ENCODE measurements at places on chromosomes 5 and 9.

DNA sequence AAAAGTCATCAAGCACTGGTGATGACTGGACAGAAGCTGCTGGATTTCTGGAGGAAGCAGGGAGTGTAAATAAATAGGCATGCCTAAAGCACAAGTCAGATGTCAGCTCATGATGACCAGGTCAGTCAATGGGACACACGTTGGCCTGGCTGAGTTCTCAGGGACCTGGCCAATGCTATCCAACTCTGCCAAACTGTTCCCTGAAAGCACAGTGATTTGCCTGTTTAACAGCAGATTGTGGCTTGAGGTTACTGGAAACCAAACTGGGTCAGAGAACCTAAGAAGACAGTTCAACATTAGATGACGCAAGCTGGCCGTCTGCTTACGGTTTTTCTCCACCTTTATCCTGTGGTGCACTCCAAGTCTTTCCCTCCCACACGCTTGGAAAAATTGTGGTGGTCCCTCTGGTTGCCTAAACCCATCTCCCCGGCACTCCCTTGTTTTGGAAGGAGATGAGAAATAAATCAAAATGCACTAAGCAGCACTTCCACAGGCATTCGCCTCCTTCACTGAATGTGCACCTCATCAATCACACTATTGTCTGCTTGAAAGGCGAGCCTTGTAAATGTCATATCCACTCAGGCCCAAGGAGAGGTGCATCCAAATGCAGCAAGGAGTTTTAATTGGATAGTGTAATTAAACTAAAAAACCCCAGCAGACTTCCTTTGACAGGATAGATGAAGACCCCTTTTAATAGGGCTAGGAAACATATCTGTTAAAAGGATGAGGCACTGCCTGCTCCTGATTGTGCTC is 199.4 kb downstream of the GAPVD1 start:
- DNase-seq, result no peak

GRCh38 chr5:16552666-16553343 is 64.0 kb downstream of the RETREG1 start:
- peak; percentile 43 for DNase-seq

DNA sequence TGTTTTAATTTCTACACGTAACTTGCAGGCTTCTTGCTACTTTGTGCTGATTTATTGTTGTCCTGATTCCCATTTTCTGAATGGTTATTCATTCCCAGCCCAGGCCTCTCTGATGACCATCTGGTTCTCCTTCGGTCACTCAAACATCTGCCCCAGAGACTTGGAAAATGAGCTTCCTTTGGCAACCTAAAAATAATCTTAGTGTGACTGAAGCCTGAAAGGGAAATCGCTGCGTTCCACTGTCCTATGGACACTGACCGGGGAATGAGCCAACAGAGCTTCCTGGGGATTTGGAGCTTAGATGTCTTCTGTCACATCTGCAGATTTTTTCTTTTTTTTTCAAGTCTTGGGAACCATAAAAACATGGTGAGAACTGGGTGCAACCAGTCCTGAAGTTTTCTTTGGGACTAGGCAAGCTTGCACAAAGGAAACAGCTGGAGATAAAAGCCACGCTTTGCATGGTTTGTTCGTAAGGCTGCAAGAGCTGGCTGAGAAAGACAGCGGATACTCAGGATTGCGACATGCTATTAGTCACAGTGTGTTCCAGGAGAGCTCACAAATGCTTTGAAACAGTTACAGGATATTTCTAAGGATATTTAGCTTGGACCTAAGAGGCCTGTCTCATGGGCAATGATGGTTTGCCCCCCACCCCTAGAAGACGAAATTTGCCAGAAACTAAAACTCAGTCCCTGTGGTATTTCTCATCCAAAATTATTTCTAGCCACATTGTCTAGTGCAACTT is 146.2 kb downstream of the GOLPH3 start:
- no peak for DNase-seq

- DNase-seq, result no peak
Measured at GRCh38 chr5:19886123-19886917, 101.7 kb downstream of the CDH18 start.

DNA sequence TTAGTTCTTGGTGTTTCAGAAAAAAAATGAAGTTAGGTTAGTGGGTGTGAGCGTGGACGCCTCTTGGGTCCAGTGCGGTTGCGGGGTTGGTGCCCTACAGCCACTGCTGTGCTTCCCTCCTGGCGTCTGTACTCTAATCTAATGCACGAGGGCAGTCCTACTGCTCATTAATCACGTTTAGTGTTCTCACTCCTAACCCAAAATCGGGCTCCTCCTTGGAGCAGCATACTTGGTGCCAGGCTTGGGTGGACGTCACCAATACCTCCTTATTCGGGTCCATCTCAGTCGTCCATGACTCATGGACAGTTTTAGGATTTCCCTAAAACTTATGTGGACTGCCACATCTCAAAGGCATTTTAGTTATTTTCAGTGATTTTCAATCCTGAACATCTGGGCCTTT is 41.6 kb downstream of the TRIO start:
- DNase-seq, result no peak

DNA sequence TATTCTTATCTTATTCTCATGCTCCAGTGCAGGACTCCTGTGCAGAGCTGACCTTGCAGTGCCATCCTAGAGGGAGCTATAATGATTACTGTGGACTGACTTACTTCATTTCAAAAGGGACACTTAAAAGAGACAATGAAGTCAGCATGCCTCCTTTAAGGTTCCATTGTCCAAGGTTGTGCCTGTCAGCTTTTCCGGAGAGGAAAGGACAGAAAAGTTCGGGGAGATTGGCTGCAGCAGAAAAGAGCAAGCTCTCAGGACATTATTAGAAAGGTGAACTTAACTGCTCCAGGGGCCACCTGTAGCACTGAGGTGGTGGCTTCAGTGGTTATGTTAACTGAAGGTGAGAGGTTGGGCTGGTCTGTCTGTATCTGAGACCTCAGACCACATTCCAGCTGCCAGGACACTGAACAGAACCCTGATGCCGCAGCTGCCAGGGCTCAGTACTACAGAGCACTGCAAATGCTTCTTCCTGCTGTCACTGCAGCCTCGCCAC is 112.9 kb downstream of the ST8SIA4 start:
- DNase-seq, result no peak

GRCh38 chr9:133610845-133611244 is 1.7 kb upstream of the FAM163B start:
- no peak for DNase-seq

DNA sequence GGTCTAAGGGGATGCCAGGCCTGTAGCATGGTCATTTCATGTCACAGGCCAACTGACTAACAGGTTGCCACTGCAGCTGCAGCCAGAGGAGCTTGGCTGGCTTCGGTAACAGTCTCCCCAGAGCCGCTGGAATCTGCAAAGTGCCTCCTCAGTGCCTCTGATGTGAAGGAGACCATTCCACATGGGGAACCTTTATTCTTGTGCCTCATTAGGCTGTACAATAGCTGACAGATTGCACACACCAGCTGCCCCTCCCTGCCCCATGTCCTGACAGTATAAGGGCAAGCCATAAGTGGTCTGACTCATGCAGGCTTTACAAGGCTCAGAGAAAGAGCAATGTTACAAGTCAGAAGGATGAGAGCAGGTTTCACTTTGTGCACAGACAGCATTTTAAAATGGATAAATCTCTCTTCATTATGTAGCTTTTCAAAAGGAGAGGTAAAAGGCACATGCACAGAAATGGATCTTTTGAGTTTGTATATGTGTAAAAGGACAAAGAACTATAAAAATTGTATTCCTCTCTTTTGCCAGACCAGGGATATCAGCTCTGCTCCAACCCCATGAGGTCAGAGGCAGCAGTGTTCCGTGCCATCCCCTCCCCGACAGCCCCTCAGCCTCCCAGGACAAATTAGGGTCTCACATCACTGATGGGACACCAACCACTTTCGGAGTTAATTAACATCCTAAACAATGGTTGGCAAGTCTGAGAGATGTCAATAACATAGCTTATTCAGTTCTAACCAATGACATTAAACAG is 467.8 kb downstream of the TMEM232 start:
- DNase-seq, result no peak

DNA sequence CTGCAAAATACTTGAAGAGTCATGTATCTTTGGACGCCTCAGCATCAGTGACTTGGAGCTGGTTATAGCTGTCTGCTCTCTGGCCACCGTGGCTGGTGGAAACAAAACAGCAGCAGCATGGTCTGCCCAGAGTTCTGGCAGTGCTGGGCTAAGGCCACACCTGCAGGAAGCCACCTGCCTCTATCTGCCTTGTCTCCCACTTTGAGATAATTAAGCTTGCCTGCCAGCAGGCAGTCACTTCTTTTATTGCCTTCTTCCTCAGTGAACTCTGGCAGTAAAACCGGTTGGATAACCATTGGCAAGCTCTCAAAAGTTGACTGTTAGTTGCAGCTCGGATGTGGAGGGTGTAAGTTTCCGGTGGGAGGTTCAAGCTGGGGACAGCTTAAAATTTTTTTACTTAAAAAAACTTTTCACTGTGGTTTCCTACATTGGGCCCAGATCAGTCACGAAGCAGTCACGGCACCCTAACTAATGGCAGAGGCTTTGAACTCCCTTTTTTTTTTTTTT is 4.9 kb downstream of the SMIM3 start:
- DNase-seq, result peak; percentile 12

DNA sequence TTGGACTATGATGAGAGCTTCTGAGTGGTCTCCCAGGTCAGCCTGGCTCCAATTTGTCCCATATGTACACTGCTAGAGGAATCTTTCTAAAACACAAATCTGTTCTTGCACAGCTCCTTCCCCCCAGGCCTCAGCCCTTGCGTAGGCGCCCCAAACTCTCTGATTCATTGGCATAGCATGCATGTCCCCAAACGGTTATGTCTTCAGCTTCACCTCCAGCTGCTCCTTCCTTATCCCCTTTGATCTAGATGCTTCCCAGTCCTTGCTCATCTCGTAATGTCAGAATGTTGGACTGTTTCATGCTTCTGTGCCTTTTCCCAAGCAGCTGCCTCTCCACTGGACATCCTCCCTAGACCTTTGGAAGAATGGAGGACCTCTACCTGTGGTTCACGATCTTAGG is 60.1 kb upstream of the BASP1 start:
- DNase-seq, result no peak

DNA sequence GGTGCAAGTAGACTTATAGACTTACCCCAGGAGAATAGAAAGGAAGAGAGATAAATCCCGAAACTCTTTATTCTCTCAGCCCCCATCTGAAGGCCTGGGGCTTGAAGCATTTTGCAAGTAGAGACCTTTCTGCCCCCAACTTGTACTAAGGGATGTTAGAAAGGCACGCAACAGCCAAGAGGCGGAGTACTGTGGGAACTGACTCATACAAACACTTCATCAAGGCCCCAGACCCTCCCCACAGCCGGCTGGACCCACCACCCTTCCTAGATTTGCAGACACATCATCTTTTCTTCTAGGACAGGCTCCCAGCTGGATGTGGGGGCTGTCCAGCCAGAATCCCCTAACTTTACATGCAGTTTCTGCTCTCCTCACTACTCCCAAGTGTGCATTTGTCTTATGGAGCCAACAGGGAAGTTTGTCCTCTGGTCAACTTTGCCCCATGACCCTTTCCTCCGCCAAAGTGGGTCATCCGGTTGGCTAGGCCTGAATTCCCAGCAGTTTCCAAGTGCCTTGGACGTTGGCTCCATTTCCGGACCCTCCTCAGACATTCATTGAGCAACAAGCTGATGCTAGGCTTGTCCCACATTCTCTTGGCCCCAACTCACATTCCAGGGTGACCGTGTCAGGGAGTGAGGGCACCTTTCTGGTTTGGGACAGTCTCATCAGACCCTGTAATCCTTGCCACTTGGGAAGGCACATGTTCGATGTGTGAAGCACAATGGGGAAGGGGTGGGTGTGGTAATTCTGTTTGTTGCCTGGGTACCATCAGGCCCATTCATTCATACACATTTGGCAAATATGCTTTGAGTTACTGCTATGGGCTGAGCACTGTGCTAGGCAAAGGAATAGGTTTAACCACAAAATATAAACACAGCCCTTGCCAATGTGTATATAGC is 64.6 kb downstream of the ABLIM3 start:
- no peak for DNase-seq

DNA sequence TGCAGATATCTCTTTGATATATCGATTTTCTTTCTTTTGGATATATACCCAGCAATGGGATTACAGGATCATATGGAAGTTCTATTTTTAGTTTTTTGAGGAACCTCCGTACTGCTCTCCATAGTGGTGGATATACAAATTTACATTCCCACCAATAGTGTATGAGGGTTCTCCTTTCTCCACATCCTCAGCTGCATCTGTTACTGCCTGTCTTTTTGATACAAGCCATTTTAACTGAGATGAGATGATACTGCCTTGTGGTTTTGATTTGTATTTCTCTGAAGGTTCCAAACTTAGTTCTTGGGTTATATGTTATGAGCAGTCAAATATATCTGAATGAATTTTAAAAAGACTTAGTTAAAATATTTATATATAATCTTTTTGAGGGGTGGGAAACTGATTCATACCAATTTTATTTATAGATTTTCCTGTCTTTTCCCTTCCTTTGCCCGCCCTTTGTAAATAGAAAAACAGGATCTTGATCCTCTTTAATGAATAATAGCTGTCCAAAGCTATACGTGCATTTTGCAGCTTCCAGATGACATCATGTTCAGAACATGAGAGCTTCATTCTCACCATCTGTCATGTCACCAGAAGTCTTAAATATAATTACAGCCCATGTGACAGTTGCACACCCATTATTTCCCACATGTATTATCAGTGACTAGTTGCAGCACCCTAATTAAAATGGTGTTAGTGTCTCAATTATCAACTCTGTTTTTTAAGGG is 6.2 kb upstream of the ARHGEF28 start:
- DNase-seq, result no peak

DNA sequence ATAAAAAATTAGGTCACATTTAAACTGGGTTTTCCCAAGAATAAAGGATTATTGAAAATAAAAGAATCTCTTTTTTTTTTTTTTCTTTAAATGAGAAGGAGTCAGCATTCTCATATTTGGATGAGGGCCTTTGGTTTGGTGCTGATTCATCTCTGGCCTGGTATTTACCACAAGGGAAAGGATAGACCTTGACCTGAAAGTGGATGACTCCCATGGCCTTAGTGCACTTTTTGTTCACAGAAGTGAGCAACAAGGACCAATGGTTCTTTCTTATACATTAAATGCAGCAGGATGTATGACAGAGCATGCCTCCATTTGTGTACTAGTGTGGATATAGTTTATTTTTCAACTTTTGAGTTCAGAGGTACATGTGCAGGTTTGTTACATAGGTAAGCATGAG is 6.9 kb downstream of the YTHDC2 start:
- no peak for DNase-seq

- DNase-seq, result no peak
Measured at GRCh38 chr5:3355126-3355525, 240.5 kb upstream of the IRX1 start.
